ENCODE measurements at places on chromosomes 4 and X. TPM values are rescaled to one million over a fixed set of nuclear protein-coding genes. Genes with fewer than 3 reads are reported as not detected.

Gene ZAR1
- 0.27 TPM for total RNA-seq

Gene ADAMTS3
- total RNA-seq: 2.7 TPM

Gene F8A1
- 12.7 TPM for total RNA-seq

Gene TRIM75
- not detected for total RNA-seq

Gene DCX
- 80.8 TPM for total RNA-seq

Gene TCEAL7
- total RNA-seq: 18.9 TPM

Gene GPAT3
- total RNA-seq: not detected

Gene UGT2B15
- not detected for total RNA-seq

Gene C4orf54
- total RNA-seq: 0.05 TPM

Gene P2RY4
- not detected for total RNA-seq

Gene SSX4B
- not detected for total RNA-seq

Gene FAM47E
- total RNA-seq: 1.6 TPM

Gene UGT2A3
- not detected for total RNA-seq

Gene UCP1
- not detected for total RNA-seq

Gene SLC9B1
- 1.7 TPM for total RNA-seq

Gene SPOCK3
- total RNA-seq: 0.56 TPM

Gene FRMPD3
- 1.8 TPM for total RNA-seq

Gene DUSP21
- not detected for total RNA-seq

Gene GAGE1
- not detected for total RNA-seq

Gene ZNF157
- 1.4 TPM for total RNA-seq

Gene VGLL1
- not detected for total RNA-seq

Gene SPACA5
- total RNA-seq: not detected

Gene GABRE
- total RNA-seq: 0.44 TPM
